Fibroblast of mammary gland (primary cell): ENCODE measurements at places on chromosomes 4 and X.

DNA sequence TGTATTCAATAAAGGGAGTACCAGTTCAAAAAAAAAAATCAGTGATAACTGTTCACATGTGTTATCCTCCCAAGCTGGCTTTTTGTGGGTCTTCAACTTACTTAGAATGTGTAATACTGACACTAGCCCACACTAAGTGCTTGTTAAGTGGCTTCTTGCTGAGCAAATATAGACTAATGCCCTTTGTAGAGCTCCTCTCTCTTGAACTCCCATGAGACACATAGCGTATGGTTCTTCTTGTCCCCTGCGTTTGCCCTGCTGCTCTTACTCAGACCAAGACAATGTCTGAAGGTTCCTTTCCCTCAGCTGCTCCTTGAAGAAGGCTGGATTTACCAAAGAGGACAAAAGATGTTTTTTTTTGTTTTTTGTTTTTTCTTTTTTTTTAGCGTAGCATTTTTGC lies 110.9 kb downstream of the FRAS1 start:
- no peak for DNase-seq

- DNase-seq: peak; percentile 38
These were observed 586 bp downstream of the BCAP31 start for GRCh38 chrX:153723351-153724251.

GRCh38 chr4:81594490-81595159 lies 122.9 kb upstream of the RASGEF1B start:
- DNase-seq: no peak

- DNase-seq: peak; percentile 84
These were observed 82.0 kb downstream of the PLS3 start for GRCh38 chrX:115642895-115643530.
